ENCODE measurements at places on chromosomes 7 and 10.

- DNase-seq, result no peak
These were observed 343.2 kb upstream of the TMEM229A start for GRCh38 chr7:124376111-124376510.

DNA sequence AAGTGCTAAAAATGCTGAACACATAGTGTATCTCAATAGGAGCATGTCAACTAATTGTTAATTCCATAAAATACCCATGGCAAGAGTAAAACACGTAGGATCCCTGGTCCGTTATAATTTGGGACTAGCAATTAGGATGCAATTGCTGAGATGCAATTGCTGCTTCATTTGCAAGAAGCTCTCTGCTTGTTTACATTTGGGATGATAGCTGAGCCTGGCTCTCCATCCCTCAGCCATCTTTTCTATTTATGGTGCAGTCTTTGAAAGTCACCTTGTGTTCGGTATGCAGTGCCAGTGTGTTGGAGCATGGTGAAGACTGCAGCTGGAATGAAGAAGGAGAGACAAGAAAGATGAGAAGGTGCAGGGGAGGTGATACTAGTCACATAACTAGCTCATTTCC, 191.3 kb downstream of the SNX10 start:
- DNase-seq, result no peak

DNA sequence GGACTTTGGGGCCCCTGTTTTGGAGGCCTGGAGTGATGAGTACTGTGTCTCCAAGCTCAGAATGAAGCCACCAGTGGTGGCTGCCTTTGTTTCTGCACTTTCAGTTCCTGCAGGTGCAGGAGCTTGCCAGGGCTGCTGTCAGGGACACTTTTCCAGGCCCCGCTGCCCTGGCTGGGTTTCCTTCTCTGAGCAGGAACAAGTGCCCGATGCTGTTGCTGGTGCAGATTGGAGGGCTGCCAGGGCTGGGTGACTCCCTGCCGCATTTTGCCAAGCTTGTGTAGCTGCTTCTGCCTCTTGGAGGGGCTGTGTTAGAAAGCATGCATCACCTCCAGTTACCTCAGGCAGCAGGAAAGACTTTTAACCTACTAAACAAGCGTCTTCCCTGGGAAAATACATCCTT, 211.1 kb downstream of the MGMT start:
- no peak for DNase-seq

DNA sequence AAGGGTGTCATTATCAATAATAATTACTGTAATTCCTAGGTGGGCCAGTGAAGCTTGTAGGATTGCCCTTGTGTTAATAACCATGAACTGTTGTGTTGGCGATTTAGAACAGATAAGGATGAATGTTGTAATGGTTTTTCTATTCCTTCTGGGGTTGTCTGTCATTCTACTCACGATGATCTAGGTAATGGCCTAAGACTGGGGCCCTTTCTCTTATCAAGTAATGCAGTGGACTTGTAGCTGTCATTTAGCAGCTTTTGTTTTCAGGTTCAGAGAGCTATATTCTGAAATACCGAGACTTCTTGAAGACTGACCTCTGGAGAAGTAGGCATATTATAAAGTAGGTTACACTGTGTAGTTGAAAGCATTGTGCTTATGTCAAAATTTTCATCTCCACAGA, 110.2 kb downstream of the TAF3 start:
- DNase-seq, result no peak

- no peak for DNase-seq
These were observed 34.1 kb downstream of the LRRC20 start for GRCh38 chr10:70348228-70348850.

DNA sequence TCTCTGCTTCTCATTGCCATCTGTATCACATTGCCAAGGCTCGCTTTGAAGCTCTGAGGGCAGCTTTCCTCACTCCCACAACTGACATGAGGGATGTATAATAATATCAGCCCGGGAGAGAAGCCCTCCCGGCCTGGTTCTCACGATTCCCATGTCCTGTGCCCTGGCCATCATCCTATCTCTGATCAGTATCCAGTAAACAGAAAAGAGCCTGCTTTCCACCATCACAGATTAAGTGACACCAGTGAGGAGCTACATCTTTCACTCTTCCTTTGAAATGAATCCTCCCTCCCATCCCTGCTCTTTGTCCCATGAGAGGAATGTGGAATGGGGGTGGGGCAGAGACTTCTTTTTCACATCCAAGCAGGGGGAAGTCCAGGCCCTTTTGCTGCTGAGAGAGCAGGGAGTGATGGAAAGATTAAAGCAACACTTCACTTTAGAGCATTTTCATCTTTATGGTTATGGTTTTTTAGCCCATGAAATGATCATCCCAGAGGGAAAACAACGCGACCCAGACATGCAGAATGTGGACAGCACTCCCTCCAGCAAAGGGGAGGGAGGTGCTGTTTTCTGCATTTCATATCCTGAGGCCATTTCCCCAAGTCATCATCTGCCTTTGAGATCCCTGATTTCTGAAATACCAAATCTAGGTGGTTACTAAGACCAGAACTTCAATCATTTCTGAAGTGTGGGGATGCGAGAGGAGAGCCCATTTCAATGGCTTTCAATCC, 84.6 kb upstream of the LYZL1 start:
- DNase-seq, result peak; percentile 48

Measured in SJSA1 (cell line).